ENCODE measurements at places on chromosomes 1 and 21.

GRCh38 chr1:147771226-147772125 lies 11.1 kb upstream of the GJA5 start:
- no peak for DNase-seq

- no peak for DNase-seq
Observed at GRCh38 chr1:65818966-65819365, 26.3 kb downstream of the PDE4B start.

- no peak for DNase-seq
Observed at GRCh38 chr1:231748760-231749415, 122.3 kb downstream of the DISC1 start.

DNA sequence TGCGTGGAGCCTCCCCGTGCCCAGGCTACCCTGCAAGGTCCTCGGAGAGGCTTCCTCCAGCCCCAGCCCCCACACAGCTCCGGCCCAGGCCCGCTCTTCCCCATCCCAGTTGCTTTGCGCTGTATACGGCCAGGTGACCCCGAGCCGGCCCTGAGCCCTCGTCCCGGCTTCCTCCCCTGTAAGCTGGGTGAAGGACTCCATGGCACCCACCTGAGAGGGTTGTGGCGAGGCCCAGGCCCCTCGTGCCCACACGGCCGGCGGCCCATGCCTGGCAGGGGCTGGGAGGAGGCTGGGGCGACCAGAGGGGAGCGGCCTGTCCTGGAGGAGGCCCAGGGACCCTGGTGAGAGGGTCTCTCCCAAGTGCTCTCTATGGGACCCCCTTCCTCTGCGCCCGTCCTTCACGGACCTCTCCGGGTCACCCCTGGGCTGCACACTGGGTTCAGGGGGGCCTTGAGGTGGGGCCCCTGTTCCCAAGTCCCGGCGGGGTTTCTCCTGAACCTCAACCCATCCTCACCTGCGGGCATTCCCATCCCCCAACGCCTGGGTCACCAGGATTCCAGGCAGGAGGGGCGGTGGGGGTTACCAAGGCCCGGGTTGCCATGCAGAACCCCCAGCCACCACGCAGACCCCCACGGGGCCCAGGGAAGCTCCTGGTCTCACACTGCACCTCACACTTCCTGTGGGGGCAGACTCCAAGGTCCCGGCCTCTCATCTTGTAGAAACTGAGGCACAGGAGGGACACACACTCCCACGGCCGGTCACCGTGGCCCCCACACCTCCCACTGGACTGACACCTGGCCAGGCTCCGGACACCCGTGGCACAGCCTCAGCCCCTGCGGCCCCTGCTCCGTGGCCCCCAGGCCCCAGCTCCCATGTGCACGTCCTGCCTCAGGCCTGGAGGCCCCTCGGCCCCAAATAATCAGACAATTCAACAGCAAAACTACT lies 25.2 kb downstream of the COL6A1 start:
- DNase-seq, result no peak

DNA sequence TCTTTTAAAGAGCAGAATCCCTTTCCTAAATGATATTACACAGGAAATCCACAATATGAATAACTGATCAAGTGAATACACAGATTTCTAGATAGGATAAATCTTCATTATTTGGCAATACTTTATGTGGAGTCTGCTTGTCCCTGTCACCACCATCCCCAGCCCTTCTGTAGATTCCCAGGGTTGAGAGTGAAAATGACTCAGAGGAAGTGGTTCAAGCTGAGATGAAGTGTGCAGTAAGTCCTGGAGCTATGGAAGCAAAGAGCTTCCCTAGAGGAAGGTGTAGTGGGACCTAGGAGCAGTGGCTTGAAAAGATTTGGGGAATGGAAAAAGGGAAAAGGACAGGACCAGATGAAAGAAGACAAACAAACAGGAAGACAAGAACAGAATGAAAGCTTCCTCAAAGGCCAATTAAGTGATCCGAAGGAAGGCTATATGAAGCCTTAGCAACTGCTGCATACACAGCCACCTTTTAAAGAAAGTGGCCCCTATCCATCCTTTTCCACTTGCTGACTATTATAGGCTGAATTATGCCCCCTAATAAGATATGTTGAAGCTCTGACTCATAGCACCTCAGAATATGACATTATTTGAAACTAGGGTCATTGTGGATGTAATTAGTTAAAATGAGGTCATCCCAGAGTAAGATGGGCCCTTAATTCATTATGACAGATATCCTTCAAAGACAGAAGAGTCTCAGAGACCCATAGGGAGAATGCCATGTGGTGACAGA lies 96.5 kb upstream of the CAMK1G start:
- DNase-seq, result no peak

GRCh38 chr1:90708236-90708786 lies 8.8 kb downstream of the BARHL2 start:
- no peak for DNase-seq

DNA sequence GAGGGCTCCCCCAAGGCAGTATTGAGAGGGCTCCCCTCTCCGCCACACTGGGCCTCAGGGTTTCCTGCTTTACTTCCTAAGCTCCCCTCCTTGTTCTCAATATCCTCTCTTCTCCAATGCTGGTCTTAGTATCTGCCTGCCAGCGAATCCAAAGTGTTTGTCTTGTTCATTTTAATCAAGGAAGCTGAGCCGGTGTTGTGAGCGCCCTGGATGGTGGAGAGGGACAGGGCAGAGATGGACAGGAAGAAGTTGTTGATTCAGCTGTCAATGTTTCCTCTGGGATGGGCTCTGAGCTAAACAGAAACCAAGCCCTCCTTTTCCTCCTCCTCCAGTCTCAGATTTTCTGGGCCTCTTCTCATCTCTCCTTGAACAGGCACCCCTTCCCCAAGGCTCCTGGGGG lies 5.4 kb downstream of the OLFML3 start:
- DNase-seq, result no peak

- no peak for DNase-seq
Observed at GRCh38 chr1:91697416-91697815, 188.5 kb downstream of the TGFBR3 start.
